ENCODE measurements at places on chromosomes 1 and 21. TPM values are rescaled to one million over a fixed set of nuclear protein-coding genes. Genes with fewer than 3 reads are reported as not detected.

The GJA8 gene
- total RNA-seq: not detected

DNA sequence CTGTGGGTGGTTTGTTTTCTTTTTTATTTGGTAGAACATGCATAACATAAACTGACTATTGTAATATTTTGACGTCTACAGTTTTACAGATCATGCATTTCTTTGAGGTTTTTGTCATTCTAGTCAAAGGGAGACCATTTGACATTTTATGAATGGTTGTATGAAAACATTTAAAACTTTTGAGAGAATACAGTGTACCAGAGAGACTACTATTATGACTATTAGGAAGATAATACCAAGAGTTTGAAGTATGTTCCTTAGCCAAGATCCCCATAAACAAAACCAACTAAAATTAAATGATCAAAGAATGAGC is 37.3 kb upstream of the RHOU start:
- no peak for DNase-seq

GRCh38 chr1:87134625-87135328 is 193.9 kb upstream of the LMO4 start:
- no peak for DNase-seq

The FAM110D gene
- 0.63 TPM for total RNA-seq

The AMY2A gene
- total RNA-seq: not detected

GRCh38 chr1:172882791-172883386 is 167.9 kb downstream of the TNFSF18 start:
- no peak for DNase-seq

- DNase-seq: peak; percentile 36
These were observed 13.3 kb downstream of the F3 start for GRCh38 chr1:94528299-94528698.

DNA sequence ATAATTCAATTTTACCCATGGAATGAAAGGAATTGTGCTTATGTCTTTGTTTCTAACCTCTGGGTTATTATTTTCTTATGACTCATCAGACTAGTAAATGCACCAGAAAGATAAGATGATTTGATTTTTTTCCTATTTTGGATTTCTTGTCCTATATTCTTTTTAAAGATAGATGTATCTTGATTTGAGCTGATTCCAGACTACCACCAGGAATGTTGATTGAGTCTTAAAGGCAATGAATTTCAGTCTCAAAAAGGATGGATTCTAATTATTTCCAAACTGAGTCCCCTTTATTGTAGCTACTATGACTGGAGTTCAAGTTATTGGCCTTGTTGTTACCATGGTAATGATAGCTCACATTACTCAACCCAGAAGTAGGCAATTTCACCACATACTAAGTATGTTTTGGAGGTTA is 95.8 kb upstream of the RGS4 start:
- DNase-seq: peak; percentile 90

GRCh38 chr1:10637400-10637799 is 159.0 kb downstream of the CASZ1 start:
- no peak for DNase-seq

The FGR gene
- not detected for total RNA-seq

The FAM167B gene
- 4.2 TPM for total RNA-seq

The C1orf94 gene
- total RNA-seq: not detected

DNA sequence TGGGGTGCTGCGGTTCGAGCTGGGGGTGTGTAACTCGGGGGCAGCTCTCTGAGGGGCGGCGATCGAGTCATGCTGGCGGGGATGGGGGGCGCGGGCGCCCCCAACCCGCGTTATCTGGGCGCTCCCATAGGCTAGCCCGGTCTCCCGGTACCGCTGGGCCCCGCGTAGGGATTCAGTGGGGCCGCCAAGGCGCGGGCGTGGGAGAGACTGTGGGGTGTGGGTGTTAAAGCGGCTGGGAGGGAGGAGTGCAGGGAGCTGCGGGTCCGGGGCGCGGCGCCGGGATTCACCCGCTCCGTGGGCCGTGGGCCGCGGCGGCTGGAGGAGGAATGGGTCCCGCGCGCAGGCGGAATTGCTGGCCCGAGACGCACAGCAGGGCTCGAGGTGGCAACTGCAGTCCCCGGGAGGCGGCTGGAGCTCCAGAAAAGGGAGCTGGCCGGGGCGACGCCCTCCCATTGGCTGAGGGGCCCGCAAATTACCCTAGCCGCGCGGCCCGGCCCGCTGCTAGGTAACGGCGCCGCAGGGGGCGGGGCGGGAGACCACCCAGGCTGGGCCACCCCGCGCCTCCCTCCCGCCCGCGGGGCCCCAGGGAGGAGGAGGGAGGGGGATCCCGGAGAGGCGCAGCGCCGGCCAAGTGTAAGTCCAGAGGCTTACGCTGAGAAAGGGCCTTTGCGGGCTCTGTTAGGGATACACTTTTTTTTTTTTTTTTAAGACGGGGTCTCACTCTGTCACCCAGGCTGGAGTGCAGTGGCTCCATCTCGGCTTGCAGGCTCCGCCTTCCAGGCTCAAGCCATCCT is at the start of gene PTCH2:
Gene PTCH2 (minus strand): TSS at position 392 of the 794 bp plus-strand sequence. CDS start 321 bp downstream, at position 71.
- peak; percentile 77 for DNase-seq

DNA sequence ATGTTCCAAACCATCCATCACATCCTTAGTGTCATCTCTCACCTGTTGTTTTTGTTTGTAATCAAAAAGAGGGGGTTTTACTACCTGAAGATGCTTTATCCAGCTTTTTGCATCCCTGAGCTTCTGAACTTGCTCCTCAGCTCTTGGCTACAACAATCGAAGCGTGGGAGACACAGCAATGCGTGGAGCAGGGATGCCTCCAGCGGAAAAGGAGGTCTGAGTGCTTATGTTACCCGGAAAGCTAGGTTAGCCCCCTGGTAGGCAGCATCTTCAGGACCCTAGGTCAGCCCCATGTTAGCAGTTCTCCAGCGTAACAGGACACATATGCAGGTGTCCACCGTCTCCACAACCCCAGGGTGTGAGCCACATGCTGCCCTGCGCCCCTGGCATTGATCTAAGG is 141.5 kb downstream of the RRAGC start:
- DNase-seq: no peak

DNA sequence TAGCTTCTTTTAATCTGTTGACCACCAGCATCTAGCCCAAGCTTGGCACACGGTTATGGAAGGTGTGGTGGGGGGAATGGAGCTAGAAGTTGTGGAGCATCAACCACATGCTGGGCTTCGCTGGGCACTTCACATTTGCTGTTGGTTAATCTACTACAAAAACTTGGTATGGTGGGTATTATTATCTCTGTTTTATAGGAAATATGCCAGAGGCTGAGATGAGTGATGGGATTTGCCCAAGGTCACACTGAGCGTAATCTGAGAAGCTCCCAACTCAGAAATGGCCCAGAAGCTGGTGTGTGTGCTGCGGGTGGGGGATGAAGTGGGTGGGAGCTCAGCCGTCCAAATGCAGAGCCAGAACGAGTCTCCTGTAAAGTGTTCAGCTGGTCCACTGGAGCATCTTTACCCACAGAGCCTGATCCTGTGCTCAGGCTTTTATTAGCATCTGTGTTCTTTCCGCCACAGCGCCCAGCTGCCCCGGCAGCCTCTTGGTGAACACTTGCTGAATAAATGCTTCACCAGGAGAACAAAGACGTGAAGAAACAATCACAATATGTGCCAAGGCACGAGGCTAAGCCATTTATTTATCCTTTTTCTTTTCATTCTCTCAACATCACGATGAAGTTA is 98.6 kb upstream of the JUN start:
- DNase-seq: no peak

The KAZN gene
- total RNA-seq: 5.4 TPM

All from GM23248 (cell line).